ENCODE measurements at places on chromosomes 12 and 14.

DNA sequence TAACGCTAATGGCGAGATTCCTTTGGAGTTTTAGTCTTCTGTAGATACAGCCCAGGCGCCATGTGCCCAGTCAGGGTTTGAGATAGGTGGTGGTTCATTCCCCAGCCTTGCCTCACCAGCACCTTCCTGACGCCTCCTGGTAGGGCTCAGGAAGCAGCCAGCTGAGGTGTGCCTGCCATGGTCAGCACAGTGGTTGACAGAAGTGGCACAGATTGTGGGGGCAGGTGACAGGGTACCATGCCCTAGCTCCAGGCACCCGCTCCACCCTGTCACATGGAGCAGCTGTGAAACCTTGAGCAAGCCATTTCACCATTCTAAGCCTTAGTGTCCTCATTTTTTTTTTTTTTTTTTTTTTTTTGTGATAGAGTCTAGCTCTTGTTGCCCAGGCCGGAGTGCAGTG, 45.6 kb downstream of the EVL start:
- DNase-seq, result no peak

DNA sequence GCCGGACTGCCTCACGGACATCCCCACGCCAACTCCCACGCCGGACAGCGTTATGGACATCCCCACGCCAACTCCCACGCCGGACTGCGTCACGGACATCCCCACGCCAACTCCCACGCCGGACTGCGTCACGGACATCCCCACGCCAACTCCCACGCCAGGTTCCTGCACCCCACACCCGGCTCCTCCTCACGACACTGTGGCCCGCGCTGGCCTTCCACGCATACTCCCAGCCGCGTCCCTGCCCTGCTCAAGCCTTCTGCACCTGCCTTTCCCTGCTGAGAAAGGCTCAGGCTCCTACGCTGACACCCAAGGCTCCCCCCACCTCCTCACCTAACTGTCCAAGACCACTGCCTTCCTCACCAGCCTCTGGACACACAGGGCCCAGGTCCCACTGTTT, 9.7 kb downstream of the CACNA2D4 start:
- no peak for DNase-seq

- DNase-seq, result no peak
These were observed 1.4 kb upstream of the BCAT1 start for GRCh38 chr12:24950231-24950834.

- no peak for DNase-seq
These were observed 15.7 kb upstream of the SLC6A12 start for GRCh38 chr12:229441-230191.

GRCh38 chr14:65954942-65955341, 531.2 kb upstream of the CCDC196 start:
- DNase-seq, result no peak
